ENCODE measurements at places on chromosomes 3 and 15.

GRCh38 chr3:139917226-139917785 is 17.7 kb upstream of the CLSTN2 start:
- DNase-seq, result no peak

DNA sequence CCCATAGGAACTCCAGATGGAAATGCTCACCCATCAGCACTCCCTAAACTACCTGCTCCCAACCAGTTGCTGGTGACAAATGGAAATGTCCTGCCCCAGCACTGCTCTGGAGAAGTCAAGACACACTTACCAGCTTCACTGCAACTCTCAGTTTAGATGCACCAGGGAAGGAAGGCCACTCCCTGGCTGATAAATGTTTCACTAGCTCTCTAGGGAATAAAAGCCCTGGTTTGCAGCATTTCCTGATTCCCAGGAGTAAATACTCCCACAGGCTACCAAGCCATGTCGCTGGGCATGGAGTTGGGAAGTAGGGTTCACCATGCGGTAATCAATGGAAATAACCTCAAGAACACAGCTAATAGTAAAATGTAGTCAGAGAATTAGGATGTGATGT is 112.0 kb upstream of the NEO1 start:
- no peak for DNase-seq

DNA sequence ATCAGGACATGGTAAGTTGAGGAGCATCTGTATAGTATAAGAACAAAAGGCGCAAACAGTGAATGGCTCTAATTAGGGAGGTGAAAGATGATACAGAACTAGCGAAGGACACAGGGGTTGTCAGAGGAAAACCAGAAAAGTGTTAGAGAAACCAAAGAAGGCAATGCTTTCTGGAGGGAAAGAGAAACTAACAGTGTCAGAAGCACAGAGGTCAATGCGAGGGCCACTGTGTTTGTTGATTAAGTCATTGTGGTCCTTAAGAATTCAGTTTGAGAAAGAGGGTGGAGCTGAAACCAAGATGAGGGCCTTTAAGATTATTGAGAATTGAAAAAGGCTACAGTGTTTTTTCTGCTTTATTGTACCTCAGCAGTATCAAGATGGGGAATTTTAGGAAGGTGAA is 28.8 kb downstream of the ATG7 start:
- DNase-seq, result no peak

- no peak for DNase-seq
These were observed 172.0 kb downstream of the UNC13C start for GRCh38 chr15:54150255-54150654.

- DNase-seq, result no peak
These were observed 28.0 kb downstream of the TIPARP start for GRCh38 chr3:156702367-156702766.

DNA sequence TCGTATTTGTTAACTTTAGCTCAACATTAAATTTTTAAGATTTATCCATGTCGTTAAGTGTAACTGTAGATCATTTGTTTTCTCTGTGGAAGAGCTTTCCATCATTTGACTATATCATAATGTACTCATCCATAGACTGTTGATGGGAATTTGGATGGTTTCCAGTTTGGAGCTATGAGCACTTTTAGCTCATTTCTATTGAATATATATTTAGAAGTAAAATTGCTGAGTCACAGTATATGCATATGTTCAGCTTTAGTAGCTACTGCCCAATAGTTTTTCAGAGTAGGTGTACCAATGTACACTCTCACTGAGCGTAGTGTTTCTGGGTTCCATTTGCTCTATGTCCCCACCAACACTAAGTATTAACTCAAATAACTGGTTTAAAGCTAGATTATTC is 263.0 kb downstream of the ULK4 start:
- DNase-seq, result no peak

- DNase-seq, result no peak
These were observed 74.7 kb upstream of the ACKR4 start for GRCh38 chr3:132522353-132522752.

DNA sequence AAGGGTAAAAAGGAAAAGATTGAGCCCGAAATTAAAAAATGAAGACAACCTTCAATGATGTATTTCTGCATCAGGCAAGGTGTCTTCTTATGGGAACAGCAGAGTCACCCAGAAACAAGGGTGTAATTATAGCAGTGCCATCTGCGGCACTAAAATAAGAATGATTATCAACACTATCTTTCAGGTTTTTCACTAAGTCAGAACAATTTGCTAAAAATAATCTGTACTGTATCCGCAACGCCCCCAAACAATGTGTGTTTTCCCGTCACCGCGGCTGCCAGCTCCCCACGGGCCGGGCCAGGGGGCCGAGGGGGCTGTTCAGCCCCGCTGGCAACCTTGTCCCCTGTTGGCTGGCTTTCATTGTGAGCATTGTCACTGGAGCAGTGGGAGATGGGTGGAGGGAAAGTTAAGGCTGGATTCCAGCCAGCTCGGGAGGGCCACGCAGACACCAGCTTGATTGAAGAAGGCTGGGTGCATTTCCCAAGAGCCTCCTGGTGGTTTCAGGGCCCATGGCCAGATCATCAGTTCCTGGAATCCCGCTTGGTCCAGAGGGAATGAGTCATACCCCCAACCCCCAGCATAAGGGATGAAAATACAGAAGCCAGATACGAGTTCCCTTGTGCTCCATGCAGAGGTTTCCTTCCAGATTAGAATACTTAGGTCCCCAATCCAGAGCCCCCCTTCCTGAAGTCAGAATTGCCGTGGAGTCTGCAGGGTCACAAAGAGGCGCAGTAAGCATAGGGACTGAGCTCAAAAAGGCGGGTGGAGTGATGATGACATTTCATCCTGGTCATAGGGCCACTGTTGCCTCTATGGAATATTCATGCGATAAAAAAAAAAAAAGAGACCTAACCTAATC is 90.2 kb upstream of the KLF13 start:
- DNase-seq, result no peak

- DNase-seq, result peak; percentile 7
These were observed 52.3 kb upstream of the CHRNA7 start for GRCh38 chr15:31977812-31978661.

DNA sequence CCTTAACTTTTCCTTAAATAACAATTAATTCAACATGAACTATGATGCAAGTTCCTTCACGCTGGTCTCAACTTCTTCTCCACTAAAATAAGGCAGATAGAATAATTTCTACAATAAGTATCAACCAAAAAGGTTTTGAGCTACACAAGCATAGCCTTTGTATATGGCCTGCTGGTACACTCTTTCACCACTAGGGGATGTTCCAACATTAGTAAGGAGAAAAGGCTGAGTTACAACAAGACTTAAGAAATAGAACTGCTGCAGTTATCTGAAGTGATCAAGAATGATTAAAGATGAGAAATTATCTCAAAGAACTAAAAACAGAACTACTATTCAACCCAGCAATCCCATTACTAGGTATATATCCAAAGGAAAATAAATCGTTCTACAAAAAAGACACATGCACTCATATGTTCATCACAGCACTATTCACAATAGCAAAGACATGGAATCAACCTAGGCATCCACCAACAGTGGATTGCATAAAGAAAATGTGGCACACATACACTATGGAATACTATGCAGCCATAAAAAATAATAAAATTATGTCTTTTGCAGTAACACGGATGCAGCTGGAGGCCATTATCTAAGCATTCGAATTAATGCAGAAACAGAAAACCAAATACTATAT is 14.4 kb downstream of the ATP13A3 start:
- no peak for DNase-seq

- no peak for DNase-seq
These were observed 7.2 kb upstream of the SEC22A start for GRCh38 chr3:123194552-123194951.

GRCh38 chr3:8210882-8211341 is 290.7 kb upstream of the LMCD1 start:
- DNase-seq, result no peak

- DNase-seq, result no peak
These were observed 25.2 kb downstream of the EXD1 start for GRCh38 chr15:41205315-41205714.

DNA sequence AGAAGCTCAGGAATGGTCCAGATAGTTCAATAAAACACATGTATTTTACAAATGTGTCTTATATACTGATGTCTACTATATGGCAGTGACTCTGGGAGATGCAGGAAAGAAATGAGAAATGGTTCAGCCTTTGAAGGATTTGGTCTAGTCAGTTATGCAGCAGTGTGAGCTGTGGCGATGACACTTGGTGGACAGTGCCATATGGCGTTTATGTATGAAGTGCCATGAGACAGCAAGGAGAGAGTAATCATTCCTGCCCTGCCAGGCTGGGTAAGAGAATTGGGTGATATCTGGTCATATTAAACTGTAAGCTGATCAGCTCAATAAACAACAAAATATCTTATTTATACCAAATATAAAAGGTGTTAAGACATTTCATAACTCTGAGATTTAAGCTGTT is 47.6 kb upstream of the ANP32A start:
- no peak for DNase-seq

GRCh38 chr3:186067360-186068242 is 41.3 kb downstream of the ETV5 start:
- no peak for DNase-seq

GRCh38 chr15:84783493-84784251 is 33.5 kb upstream of the ALPK3 start:
- DNase-seq, result no peak

GRCh38 chr3:166877971-166878370 is 502.1 kb downstream of the ZBBX start:
- no peak for DNase-seq

- DNase-seq, result no peak
These were observed 12.2 kb upstream of the SYNM start for GRCh38 chr15:99092554-99093172.

DNA sequence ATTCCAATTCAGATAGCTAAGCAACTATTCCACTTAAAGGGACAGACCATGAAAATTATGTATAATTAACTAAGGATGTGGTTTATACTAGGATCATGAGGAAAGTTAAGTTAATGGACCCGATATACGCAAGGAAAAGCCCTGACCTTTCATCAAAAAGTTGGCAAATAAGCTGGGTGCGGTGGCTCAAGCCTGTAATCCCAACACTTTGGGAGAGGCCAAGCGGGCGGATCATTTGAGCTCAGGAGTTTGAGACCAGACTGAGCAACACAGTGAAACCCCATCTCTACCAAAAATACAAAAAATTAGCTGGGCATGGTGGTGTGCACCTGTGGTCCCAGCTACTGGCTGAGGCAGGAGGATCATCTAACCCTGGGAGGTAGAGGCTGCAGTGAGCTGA is 39.6 kb downstream of the SCAP start:
- no peak for DNase-seq

- DNase-seq, result no peak
These were observed 36.5 kb downstream of the ZDHHC19 start for GRCh38 chr3:196174652-196175051.

DNA sequence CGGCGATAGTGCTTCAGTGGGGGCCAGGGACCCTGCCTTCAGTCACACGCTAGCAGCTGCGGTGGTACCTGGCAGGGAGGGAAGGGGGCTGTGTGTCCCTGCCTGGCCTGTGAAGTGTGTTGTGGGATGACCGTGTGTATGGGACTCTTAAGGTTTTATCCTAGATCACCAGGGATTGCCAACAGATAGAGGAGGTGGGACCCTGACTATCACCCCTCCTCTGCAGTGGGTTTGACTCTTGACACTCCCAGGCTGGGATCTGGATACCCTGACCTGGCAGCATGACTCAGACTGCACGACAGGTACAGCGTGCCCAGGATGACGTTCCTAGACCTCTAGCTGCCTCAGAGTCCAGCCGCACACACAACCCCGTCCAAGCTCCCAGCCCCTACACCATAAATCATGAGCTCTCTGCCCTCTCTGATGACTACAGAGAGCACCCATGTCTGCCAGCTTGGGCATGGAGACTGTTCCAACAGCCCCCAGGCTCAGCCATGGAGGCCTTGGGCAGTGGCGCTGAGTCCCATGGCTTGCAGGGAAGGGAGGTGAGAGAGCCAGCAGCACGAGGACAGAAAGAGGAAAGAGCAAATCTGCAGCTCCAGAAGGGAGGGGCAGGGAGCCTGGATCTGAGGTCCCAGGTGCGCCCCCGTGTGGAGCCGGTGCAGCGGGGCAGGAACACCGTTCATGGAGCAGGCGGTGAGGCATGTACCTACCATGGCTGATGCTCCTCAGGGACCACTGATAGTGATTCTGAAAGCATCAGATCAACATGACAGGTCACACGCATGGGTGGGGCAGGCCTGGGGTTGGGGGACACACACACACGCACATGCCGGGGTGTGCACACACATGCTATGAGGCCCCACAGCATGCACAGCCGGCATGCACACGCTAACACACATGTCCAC is 71.0 kb downstream of the ADAMTS7 start:
- no peak for DNase-seq

- DNase-seq, result no peak
These were observed 154.9 kb upstream of the ANKRD28 start for GRCh38 chr3:15952543-15953175.

DNA sequence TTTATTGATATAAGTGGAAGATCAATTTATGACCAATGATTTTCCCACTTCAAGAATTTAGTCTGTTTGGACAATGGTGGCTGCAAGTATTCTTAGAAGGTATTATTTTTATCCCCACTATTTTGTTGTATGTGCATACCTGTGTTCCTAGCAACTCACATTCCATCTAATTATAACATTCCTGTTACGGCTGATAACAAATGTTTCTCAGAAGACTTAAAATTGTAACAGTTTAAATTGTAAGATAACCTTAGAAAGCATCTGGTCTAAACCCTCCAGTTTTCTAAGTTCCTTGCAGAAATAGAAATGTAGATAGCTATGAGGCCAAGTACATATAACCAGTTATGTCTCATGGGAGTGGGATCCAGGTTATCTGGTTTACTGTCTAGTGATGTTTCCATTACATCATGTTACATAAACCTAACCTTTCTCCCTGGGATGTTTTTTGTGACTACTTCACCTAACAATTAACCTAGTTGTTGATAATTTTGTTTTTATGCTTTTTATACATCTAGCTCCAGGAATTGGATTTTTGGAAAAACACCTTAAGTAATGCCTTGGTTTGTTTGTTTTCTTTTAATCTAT is 11.1 kb upstream of the MFN1 start:
- DNase-seq, result no peak

DNA sequence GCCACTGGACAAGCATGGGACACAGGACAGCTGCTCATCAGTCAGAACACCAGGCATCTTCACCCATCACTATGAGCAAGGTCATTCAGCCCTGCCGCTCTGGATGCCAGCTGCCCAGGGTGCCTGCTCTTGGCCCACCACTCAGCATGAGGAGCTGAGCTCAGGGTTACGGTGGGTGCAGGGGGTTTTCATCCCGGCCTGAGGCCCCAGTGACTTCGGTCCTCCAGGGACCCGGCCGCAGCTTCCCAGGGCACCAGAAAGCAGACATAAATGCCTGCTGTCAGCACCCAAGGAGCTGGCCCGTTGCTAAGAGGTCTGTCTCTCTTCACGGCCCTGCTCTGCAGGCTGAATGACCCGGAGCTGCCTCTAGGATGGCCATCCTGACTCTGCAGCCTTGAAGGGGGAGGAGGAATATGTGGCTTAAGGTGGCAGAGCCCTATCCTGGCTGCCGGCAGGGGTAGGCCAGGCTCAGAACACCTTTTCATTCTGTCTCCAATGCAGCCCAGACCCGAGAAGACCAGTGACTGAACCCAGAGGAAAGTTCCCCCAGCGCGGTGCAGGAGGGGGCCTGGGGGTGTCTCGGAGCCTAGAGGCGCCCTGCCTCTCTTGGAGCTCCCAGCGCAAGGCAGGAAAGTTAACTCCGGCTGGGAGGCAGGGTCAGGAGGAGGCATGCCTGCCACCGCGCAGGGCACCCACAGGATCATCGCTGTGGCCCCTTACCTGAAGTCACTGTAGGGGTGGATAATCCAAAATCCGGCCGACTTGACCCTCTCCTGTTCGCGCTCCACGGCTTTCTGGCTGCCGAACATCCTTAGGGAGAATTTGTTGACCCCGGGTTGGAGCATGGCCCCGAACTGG is 1.8 kb downstream of the HCN4 start:
- no peak for DNase-seq

- no peak for DNase-seq
These were observed 44.9 kb downstream of the DLEC1 start for GRCh38 chr3:38083871-38084333.

Measured in stimulated activated CD4-positive, alpha-beta T cell treated with anti-CD3 and anti-CD28 coated beads, Interleukin-1b, Interleukin-23, amount 100 ng/mL, for 1 hour (primary cell).